ENCODE measurements at places on chromosomes 4 and X.
A peak's percentile ranks its signal among the peaks of the same experiment; 100 is the strongest.

DNA sequence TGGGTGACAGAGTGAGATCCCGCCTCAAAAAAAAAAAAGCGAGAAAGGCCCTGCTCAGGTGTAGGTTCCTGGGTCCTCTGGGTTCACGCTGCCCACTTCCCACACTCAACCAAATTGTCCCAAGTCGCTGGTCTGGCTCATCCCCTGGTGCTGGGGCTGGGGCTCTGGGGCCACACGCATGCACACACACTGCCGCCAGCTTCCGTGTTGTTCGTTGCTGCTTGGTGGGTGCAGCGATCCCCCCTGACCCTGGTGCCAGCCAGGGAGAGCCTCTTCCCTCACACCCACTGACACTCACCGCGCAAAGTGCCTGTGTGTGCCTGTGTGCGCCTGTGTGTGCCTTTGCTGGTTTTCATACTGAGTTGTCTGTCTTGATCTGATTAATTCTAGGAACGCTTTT lies 124.1 kb upstream of the NKX1-1 start:
- DNase-seq = no peak

DNA sequence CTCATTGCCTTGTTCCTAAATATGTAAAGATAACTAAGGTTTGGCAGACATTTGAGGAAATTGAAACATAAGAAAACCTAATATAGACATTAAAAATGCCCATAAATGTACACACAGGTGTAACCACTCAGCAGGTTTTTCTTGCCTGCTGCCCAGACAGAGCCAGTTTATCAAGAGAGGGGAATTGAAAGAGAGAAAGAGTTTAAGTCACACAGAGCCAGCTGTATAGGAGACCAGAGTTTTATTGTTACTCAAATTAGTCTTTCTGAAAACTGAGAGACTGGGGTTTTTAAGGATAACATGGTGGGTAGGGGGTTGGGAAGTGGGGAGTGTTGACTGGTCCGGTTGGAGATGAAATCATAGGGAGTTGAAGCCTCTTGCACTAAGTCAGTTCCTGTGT lies 119.0 kb downstream of the CFAP299 start:
- DNase-seq = no peak

- DNase-seq = no peak
These were observed 240.1 kb upstream of the NOCT start for GRCh38 chr4:138775489-138775888.

GRCh38 chr4:173073939-173074500 lies 94.6 kb upstream of the GALNT7 start:
- DNase-seq = no peak

- DNase-seq = no peak
These were observed 87.9 kb upstream of the PACRGL start for GRCh38 chr4:20612313-20612712.

- DNase-seq = no peak
These were observed 43.9 kb downstream of the CLNK start for GRCh38 chr4:10640561-10641201.

DNA sequence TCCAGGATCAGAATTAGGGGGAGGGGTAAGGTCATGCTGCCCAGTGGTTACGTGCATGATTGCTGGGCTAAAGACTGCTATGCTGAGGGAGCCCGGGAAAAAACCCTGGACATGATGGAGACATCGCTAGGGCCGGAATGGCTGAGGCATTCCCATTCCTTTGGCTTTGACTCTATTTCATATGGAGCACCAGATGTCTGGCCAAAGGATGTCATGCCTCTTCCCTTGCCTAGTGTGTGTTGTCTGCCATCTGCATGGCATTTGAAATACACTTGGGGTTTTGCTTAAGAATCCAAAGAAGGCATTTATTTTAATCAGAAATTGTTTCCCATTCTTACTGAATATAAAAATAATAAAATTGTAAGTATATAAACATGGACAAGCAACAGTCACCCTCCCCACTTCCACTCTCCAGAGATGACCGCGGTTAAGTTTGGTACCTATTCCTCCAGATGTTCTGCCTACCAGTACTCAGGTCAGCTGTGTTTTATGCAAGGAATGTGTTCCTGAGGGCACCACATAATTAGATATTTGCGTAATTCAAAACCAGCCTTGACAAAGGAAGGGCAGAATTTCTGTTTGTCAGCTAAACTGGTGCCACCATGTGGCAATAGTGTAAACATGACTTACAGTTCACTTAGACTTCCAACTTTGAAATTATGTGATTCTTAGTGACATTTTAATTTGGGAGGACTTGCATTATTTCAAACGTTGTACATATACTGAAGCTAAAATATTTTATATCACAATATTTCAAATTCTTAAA lies 105.9 kb downstream of the CT47B1 start:
- DNase-seq = no peak

DNA sequence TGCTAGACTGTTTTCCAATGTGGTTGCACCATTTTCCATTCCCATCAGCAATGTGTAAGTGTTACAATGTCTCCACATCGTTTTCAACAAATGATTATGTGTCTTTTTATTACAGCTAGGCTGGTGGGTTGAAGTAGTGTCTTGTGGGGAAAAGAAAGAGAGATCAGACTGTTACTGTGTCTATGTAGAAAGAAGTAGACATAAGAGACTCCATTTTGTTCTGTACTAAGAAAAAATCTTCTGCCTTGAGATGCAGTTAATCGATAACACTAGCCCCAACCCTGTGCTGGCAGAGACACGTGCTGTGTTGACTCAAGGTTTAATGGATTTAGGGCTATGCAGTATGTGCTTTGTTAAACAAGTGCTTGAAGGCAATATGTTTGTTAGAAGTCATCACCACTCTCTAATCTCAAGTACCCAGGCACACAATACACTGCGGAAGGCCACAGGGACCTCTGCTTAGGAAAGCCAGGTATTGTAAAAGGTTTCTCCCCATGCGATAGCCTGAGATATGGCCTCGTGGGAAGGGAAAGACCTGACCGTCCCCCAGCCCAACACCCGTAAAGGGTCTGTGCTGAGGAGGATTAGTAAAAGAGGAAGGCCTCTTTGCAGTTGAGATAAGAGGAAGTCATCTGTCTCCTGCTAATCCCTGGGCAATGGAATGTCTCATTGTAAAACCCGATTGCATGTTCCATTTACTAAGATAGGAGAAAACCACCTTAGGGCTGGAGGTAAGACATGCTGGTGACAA lies 23.0 kb upstream of the UGT2B15 start:
- DNase-seq = no peak

DNA sequence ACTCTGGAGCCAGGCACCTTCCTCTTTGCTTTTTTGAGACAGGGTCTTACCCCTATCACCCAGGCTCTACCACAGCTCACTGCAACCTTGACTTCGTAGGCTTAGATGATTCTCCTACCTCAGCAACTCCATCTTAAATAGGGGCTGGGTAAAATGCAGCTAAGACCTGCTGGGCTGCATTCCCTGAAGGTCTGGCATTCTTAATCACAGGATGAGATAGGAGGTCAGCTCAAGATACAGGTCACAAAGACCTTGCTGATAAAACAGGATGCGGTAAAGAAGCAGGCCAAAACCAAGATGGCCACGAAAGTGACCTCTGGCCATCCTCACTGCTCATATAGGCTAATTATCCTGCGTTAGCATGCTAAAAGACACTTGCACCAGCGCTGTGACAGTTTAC lies 770.8 kb upstream of the PRKX start:
- no peak for DNase-seq

- DNase-seq = peak; percentile 31
These were observed 30.6 kb upstream of the NSUN7 start for GRCh38 chr4:40719008-40719623.

- no peak for DNase-seq
These were observed 424.3 kb downstream of the GRXCR1 start for GRCh38 chr4:43316813-43317212.

- DNase-seq = no peak
These were observed 45.3 kb downstream of the SLC9A6 start for GRCh38 chrX:136030303-136031191.

DNA sequence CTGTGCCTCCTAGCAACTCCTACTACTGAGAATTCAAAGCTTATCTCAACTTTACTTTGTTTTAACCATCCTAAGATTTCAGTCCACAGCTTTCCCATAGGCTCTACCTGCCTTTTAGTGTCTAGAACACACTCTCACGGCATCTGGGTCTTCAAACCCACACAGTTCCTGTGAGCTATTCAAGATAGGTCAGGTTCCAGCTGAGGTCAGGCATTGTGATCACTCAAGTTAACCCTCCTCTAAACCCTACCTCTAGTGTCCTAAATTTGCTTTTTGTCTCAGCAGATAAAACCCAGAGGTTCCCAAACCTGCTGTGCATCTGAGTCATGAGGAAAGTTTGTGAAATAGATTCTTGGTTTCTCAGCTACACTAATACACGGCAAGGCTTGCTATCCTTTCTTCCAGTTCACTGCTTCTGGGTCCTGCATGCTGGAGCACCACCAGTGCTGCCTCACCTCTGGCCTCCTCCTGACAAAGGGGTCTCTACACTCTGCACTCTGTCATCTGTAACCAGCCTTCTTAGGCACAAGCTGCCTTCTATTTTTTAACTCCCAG lies 324.6 kb upstream of the MAGEB2 start:
- no peak for DNase-seq

- no peak for DNase-seq
These were observed 89.2 kb downstream of the PJA1 start for GRCh38 chrX:69076088-69076487.

GRCh38 chr4:182409271-182409670 lies 166.1 kb downstream of the TENM3 start:
- no peak for DNase-seq

GRCh38 chr4:76744241-76744921 lies 153.6 kb downstream of the SOWAHB start:
- no peak for DNase-seq

DNA sequence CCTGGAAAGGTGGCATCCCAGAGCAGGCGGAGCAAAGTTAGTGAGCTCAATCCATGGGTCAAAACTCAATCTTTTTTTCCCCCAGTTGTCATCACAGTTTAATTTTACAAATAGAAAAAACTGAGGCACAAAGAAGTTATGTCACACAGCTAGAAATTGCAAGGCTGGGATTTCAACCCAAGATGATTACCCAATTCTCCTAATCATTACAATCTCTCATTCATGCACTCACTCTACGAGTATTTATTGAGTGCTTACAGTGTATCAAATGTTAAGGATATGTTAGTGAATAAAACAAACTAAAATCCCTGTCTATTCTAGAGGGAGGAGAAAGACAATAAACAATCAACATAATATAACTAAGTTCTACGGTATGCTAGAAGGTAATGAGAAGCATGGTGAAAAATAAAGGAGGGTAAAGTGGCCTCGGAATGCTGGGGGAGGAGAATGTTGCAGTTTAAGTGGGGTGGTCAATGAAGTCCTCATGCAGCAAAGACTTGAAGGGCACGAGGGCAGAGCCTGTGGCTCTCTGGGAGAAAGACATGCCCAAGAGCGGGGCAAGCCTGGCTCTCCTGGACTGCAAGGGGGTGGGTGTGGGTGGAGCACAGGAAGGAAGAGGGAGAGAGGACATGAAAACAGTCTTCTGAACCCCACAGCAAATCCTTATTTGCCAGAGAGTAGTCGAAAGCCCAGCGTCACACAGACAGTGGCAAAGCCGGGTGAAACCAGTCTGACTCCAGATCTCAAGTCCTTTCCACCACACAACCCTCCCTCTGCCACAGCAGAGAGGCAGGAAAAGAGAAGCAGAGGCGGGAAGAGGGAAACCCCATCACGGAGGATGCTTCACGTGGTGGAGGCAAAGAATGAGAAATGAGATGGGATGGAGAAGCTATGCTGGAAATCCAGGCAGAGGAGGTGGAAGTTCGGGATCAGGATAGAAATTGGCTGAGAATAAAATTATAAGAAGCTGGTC lies 48.3 kb downstream of the RAB33B start:
- DNase-seq = no peak

- no peak for DNase-seq
These were observed 23.4 kb downstream of the ARHGEF9 start for GRCh38 chrX:63761639-63762038.

- no peak for DNase-seq
These were observed 81.8 kb upstream of the TEX13A start for GRCh38 chrX:105302246-105302645.

- DNase-seq = no peak
These were observed 10.2 kb downstream of the HNRNPH2 start for GRCh38 chrX:101417981-101418841.

DNA sequence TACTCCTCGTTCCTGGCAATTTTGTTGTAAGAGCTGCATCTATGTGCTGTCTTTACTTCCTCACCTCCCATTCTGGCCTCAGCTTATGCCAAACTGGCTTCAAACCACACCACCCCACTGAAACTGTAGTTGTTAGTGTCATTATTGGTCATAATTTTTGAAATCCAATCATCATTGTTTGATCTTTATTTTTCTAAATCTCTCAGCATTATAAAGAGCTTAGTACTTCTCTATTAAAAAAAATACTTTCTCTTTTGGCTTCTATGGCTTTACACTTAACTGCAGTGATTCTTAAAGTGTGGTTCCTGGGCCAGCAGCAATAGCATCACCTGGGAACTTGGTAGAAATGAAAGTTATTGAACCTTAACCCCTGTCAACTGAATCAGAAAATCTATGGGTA lies 83.5 kb upstream of the GRPR start:
- no peak for DNase-seq

DNA sequence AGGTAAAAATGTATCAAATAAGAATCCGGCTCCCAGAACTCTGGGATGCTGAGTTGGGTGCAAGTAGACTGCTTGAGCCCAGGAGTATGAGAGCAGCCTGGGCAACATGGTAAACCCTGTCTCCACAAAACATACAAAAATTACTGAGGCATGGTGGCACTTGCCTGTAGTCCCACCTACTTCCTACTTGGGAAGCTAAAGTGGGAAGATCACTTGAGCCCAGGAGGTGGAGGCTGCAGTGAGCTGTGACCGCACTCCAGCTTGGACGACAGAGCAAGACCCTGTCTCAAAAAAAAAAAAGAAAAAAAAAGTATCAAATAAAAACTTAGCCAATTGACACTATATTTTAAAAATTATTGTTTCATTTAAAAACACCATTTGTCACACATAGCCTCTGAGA lies 84.4 kb downstream of the FBXW7 start:
- DNase-seq = no peak

GRCh38 chr4:127416115-127416514 lies 216.6 kb upstream of the INTU start:
- DNase-seq = no peak

DNA sequence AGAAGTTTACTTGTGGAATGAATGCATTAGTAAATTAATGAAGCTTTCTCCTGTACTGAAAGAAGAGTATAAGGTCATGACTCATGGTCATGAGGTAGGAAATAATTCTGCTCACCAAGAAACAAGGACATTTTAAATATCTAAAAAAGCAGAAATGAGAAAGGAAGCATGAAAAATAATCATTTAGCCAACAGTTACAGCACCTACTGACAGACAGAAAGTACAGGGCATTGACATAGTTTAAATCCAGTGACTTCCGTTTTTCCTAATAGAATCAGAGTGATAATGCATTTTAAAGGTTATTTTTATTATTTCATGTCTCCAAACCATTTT lies 30.5 kb upstream of the ACSL1 start:
- DNase-seq = no peak

DNA sequence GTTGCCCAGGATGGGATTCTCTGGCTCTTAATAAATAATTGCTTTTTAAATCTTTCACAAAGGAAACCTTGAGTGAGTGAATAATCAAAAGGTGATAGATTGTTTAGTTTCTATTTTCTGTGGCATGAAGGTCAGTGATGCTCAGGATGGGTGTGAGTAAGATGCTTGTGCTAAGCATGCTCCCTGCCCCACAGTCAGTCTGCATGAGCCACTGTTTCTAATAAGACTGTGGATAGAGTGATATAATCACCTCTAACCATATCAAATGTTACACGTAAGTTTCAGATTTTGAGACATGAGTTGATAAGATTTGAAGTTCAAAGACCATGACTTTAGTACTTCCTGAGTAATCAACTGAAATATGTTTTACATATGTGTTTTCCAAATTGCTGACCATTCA lies 2.7 kb upstream of the GAGE10 start:
- no peak for DNase-seq

GRCh38 chr4:152255437-152255836 lies 280.5 kb downstream of the FBXW7 start:
- DNase-seq = no peak
